ENCODE measurements at places on chromosomes 5 and 9. TPM values are rescaled to one million over a fixed set of nuclear protein-coding genes. Genes with fewer than 3 reads are reported as not detected.

GPR150 gene
- not detected for polyA plus RNA-seq

ZBTB5 gene
- polyA plus RNA-seq = 3.3 TPM

GRXCR2 gene
- polyA plus RNA-seq = not detected

RPL7A gene
- 3,432 TPM for polyA plus RNA-seq

LCN15 gene
- not detected for polyA plus RNA-seq

BTNL3 gene
- polyA plus RNA-seq = 0.33 TPM

KLHL3 gene
- polyA plus RNA-seq = 0.90 TPM

PCDHB10 gene
- 0.41 TPM for polyA plus RNA-seq

RFESD gene
- polyA plus RNA-seq = 4.4 TPM

SLC34A1 gene
- not detected for polyA plus RNA-seq

DAB2 gene
- 37.4 TPM for polyA plus RNA-seq

OTULINL gene
- polyA plus RNA-seq = 7.3 TPM

PRXL2C gene
- polyA plus RNA-seq = 15.7 TPM

POLR3G gene
- polyA plus RNA-seq = 2.9 TPM

SPATA6L gene
- polyA plus RNA-seq = 1.1 TPM

ERAP2 gene
- 4.0 TPM for polyA plus RNA-seq

RABEPK gene
- 22.5 TPM for polyA plus RNA-seq

TMC1 gene
- 0.19 TPM for polyA plus RNA-seq

SVEP1 gene
- polyA plus RNA-seq = 12.3 TPM

RGS7BP gene
- polyA plus RNA-seq = 0.67 TPM

CCL28 gene
- polyA plus RNA-seq = 2.7 TPM
